ENCODE measurements at places on chromosomes 7 and 10.

DNA sequence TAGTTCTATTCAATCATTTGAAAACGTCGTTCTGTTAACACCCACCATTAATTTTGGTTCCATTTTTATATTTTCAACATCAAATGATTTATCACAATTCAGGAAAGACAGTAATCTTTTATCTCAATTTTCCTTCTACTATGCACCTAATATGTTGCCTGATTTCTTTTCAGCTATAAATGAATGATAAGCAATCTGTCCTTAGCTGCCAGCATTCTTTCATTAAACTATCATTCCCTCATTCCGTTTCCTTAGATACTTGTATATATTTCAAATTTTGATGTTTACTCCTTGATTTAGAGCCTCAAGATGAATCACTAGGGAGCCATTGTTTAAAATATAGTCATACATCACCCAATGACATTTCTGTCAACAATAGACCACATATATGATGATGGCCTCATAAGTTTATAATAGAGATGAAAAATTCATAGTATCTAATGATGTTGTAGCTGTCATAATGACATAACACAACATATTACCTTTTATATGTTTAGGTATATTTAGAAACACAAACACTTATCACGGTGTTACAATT, 661.7 kb downstream of the IPMK start:
- DNase-seq: no peak

DNA sequence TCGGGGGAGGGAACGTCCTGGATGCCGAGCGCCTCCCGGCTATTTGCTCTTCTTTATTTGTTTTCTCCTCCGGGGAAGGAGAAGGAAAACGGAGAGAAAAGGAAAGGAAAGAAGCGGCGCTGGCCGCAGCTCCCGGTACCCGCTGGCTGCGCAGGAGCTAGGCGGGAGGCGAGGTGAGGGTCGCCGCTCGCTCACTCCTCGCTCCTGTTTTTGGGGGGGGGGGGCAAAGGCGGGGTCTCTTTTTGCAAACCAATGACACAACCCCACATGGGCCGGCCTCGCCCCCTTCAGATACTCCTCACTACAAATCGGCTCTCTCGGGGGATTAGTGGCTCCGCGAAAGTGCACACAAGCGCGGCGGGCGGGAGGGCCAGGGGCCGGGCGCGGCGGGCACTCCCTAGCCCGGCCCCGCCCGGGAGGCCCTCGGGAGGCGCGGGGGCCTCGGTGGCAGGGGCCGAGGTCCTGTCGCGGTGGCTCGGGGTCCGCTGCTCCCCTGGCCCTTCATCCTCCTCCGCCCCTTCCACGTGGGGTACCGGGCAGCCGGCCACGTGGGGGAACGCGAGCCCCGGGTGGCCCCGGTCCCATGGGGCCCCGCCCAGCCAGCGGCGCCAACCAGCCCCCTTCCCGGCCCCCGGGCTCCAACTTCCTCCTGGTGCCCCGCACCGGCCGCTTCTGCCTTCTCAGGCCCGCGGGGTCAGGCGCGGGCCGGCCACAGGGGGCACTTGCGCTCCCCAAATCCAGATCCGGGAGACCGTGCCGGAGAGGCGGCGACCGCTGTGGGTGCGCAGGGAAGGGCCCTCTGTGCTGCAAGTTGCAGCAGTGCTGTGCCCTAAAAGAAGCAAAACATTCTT, 718 bp upstream of the CTBP2 start:
- peak; percentile 93 for DNase-seq

DNA sequence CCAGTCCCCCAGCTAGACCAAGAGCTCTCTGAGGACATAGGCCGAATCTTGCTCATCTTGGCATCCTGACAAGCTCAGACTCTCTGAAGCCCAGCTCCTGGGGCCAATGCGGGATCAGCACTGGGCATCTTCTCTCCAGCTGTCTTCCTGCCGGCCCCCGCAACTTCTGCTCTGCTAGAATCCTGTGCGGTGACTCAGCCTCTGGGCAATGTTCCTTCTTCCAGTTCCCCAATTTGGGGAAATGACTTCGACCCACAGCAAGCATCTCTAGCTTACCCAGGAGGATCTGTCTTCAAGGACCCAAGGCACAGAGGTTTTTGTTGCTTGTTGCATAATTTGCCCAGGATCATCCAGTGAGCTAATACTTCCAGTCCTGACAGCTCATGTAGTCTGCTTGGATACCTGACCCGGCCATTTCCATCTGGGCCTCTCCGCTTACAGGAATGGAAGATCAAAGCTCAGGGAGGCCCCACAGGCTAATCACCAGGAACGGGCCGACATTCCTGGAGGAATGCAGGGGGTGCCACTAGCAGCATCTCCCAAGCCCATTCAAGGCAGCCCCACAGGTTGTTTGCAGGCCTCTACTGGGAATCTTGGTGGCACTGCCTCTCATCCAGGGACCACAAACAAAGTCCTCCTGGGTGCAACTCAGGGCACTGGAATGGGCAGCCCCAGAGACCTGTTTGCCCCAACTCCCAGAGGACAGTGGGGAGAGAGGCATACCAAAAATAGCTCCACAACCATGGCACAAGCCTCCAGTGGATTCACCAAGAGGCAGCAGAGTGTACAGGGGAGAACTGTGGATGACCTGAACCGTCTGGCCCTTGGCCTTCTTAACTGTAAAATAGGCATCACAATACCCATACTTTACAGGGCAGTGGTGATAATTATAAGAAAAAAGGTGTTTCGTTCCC, 151.9 kb downstream of the NEURL1 start:
- peak; percentile 94 for DNase-seq

DNA sequence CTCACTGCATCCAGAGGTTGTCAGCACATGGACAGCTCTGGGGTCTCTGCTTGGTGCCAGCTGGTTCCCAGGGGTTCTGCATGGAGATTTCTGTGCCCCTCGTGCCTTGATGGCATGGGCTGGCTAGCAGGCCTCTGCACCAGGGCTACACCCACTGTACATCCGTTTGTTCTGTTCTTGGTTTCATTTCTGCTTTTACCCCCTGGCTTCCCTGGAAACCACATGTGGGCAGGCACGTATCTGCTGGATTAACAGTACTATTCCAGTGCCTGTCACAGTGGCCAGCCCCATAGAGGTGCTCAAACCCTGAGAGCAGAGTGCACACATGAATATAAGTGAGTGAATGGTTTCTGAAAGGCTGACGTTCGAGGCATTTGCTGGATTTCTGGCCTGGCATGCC, 207.2 kb upstream of the GPR26 start:
- DNase-seq: no peak

GRCh38 chr7:151925446-151926335, 30.6 kb upstream of the GALNTL5 start:
- no peak for DNase-seq

DNA sequence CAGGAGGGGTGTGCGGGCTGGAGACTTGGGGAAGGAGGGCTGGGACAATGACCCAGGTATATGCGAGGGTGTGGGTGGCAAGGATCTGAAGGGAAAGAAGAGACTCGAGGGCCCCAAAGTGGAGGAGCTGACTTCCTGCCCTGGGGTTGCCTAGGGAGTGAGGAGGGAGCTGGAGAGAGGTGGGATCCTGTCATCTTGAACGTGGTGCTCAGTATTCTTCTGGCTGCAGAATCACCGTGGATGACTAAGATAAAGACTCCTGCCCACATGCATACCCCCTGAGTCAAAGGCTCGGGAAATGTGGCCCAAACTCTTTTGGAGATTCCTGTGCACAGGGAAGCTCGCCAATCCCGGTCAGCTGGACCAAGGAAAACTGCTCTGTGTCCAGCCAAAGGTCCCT, 31.2 kb downstream of the COL17A1 start:
- peak; percentile 81 for DNase-seq

DNA sequence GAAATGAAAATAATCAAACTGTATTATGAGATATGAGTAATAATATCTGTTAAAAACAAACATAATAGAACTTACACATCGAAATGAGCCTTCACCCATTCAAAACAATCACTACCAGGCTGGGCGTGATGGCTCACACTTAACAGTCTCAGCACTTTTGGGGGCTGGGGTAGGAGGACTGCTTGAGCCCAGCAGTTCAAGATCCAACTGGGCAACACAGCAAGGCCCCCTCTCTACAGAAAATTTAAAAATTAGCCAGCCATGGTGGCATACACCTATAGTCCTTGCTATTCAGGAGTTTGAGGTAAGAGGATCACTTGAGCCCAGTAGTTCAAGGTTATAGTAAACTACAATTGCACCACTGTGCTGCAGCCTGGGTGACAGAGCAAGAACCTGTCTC, 75.8 kb downstream of the NT5C2 start:
- no peak for DNase-seq

DNA sequence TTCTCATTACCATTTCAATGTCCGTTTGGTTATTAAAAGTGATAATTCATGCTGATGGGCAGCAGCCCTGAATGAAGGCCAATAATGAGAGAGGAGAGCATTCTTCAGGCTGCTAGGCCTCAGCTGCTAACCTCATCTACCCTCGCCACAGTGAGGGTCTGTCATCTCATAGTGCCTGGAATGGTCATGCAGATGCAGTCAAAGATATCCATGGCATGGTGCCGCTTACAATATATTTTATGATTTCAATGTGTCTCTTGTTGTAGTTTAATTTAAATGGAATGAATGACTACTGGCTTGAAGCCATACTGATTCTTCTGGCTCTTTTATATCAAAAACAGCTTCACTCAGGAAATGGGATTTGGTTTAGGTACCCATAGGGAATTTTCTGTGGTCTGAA, 126.9 kb downstream of the SLC16A9 start:
- peak; percentile 18 for DNase-seq

- peak; percentile 50 for DNase-seq
Measured at GRCh38 chr7:98294798-98295382, 13.4 kb downstream of the BRI3 start.

- no peak for DNase-seq
Measured at GRCh38 chr7:144037414-144038035, 11.2 kb upstream of the OR2A5 start.

DNA sequence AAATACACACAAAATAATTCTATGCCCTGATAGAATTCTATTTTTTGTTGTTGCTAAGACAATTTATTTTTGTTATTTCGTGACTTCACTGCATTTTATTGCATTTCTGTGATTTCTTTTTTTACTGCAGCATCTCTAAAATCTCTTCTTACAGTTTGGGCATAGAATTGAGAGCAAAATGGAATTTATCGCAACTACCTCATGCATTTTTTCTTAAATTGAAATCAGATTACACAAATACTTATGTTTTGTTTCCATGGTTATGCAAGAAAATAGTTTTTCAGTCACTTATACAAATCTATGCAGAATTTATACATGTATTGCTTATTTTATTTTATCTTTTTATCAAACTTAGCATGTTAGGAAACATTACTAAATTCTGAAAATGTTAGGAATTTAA, 781.8 kb upstream of the LRRTM3 start:
- peak; percentile 0 for DNase-seq

DNA sequence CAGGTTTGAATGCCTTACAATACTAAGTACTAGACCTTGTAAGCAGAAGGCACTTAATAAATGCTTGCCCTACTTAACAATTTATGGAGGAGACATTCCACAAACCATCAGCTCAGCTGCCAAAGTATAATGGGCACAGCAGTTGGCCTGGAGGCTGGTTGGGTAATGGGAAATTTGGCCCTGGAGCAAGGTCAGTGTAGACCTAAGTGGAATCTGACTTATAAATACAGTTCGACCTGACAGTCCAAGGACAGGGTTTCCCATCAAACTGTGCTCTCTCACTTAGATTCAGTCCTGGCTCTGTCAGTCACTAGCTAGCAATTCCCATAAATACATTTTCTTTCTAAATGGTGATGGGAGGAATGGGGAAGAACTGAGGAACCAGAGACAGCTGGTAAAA, 62.6 kb upstream of the ABCB4 start:
- no peak for DNase-seq

DNA sequence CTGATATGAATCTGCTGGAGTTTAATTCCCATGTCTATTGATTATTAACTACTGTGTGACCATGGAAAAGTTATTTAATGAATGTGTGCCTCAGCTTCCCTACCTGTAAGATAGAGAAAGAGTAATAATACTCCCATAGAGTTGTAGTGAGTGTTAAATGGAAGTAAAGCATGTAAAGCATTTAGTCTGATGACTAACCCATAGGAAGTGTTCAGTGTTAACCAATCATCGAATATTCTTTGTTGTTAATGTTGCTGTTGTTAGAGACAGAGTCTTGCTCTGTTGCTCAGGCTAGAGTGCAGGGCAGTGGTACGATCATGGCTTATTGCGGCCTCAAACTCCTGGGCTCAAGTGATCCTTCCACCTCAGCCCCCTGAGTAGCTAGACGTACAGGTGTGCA, 36.2 kb upstream of the CCDC6 start:
- no peak for DNase-seq

DNA sequence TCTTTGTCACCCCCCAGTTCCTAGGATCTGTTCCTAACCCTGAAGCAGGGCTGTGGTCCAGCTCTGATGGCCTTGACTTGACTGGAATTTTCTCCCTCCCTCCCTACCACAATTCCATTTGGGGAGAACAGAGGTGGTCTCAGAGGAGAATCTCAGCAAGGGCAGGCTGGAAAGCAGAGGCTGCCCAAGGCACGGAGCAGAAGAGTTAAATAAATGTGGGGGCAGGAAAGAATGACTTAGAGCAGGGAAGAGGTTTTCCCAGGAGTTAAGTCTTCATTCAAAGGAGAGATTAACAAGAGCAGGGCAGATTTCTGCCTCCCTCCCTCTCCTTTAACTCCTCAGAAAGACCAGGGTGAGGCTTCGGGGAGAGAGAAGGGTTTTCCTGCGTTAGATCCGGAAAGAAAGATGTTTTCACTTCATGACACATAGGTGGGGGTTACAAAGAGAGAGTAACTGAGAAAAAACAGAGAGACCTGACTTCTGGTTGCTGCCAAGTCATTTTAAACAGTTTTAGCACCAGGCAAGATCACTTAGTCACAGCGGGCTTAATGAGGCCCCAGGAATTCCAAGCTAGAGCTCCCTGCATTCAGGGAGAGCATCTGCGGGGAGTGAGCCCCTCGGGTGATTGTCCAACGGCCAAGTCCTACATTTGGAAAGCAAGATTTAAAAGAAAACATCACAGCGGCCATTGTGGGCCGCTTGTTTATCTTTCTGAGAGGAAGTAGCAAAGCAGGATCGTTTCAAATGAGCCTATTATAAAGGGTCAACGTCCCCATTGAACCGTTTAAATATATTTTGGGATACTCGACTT, 78.7 kb downstream of the ARHGAP22 start:
- peak; percentile 93 for DNase-seq

DNA sequence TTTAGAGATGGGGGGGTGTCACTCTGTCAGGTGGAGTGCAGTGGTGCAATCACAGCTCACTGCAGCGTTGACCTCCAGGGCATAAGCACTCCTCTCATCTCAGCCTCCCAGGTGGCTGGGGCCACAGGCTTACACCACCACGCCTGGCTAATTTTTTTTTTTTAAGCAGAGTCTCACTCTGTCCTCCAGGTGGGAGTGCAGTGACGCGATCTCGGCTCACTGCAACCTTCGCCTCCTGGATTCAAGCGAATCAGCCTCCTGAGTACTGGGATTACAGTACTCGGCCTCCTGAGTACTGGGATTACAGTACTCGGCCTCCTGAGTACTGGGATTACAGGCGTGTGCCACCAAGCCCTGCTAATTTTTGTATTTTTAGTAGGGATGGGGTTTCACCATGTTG, 23.6 kb upstream of the PPIA start:
- DNase-seq: no peak

- DNase-seq: no peak
Measured at GRCh38 chr10:285216-285615, 150.0 kb downstream of the ZMYND11 start.

- no peak for DNase-seq
Measured at GRCh38 chr7:17307558-17307957, 9.1 kb downstream of the AHR start.

- no peak for DNase-seq
Measured at GRCh38 chr10:68595513-68595912, 35.4 kb downstream of the TET1 start.

Data from fibroblast of skin of right biceps (primary cell).